ENCODE measurements at places on chromosomes 4 and X. TPM values are rescaled to one million over a fixed set of nuclear protein-coding genes. Genes with fewer than 3 reads are reported as not detected.

- DNase-seq = no peak
Observed at GRCh38 chr4:153166716-153167501, 37.3 kb upstream of the TRIM2 start.

- DNase-seq = no peak
Observed at GRCh38 chrX:125203737-125204578, 115.7 kb upstream of the TEX13C start.

- no peak for DNase-seq
Observed at GRCh38 chrX:20144491-20144890, 2.9 kb upstream of the EIF1AX start.

DNA sequence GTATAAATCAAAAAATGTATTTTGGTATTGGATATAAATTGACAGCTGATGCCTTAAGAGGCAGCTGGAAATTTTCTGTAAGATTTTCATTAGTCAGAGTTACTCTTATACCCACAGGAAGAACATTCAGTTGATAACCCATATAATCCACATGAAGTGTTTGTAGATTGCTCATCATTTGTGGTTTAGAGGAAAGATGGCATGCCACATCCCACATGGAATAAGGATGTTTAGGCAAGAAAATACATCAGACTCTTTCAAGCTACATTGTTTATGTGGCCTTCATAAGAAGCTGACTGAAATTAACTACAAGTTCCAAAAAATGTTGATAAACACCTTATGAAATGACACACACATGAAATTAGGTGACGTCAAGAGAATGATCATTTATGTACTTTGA is 56.6 kb downstream of the AREG start:
- no peak for DNase-seq

DNA sequence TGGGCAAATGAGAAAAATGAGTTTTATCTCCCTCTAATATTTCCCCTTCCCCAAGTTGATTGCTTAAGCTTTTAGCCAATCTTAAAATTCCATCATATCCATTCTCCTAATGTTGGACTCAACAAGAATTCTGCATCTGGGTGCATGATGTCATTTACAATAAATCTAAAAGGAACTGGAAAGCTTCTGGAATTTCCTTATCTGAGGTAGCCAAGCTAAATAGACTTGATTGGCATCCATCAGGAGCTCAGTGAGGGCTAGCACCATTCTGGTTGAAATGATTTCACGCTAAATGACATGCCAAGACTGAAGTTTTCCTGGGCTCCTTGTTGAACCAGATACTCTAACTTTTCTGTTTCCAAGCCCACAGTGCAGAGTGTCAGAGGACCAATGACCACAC is 110.3 kb upstream of the SCML1 start:
- DNase-seq = no peak

DNA sequence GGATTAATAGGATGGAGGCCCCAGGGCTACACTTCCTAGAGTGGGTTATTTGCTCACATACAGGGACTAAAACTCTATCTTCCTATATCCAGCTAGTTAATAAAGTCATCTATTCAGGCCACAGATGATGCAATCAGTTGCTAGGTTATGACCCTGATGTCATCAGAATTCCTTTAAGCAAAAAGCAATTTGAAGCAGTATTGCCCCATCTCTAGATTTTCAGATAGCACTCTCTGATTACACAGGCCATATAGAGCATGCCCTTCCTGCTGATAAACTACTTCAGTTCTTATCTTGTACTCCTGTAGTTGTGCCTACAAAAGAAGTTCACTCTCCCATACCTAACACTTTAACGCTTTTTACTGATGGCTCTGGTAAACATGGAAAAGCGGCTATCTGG is 84.8 kb downstream of the TMEM144 start:
- no peak for DNase-seq

DNA sequence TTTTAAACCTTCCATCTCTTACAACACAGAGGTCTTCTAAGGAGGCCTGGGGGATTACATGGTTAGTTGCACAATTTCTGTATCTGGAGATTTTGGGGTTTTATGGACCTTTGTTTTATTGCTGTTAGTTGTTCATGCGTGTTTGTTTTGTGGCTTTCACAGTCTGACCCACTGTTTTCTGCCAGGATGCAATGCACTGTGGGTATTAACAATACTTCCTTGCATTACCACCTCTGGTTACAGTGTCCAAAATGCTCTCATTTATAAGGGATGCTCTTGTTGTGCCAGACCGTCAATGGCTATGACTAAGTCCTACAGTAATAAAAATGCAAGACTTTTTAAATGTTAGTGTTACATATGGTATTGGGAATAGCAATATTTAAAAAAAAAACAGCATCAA is 730.2 kb downstream of the KCTD8 start:
- no peak for DNase-seq

- DNase-seq = no peak
Observed at GRCh38 chrX:17588303-17588702, 149.0 kb upstream of the SCML1 start.

DNA sequence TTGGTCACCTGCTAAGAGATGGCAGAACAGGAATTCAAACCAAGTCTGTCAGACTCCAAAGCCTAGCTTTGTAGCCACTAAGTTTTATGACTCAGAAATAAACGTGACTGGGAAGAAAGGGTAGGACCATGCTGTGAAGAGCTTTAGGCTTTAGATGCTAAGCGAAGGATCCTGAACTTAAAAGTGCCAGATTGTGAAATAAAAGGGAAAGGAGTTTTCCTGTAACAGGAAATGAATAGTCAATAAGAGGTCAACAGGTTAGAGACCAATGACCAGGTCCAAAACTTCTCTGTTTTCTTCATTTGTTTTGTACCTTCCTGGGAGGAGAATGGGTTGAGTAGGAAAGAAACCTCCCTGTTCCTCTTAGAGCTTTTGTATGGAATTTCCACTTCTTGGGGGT is 98.8 kb upstream of the EOLA2 start:
- no peak for DNase-seq

GRCh38 chrX:136065044-136065671 is 79.9 kb downstream of the SLC9A6 start:
- DNase-seq = peak; percentile 77

- DNase-seq = no peak
Observed at GRCh38 chr4:107278791-107279483, 242.8 kb upstream of the DKK2 start.

DNA sequence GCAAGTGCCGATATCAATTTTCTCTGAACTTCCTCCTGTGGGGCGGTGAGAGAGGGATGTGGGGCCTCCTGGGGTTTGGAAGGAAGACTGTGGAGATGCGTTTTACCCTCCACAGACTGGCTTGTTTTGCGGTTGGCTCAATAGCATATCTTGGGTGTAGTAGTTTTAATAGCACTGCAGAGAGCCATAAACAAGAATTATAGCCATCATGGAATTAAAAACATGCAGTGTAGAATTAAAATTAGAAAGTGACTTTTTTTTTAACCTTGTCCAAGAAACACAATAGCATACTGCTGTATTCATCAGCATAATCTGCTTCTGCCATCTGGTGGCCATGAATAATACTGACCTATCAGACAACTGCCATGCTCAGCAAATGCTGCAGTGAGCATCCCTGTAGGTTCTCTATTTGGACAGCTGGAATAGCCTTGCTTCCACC is 47.3 kb upstream of the SCML1 start:
- peak; percentile 67 for DNase-seq

DNA sequence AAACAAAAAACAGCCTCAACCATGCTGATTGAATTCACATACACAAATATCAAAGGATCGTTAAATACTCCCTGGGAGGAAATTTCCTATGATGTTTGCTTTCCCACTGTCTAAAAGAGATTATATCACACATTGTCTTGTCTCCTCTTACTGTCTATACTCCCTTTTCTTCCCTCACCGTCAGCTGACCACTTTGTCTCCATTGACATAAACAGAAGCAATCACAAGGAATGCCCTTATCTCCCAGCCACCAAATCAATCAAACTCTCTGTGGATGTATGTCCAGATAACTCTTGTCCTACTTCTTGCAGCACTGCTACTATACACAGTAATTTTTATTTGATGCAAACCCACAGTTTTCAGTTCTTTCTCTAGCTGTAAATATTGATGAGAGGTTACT is 12.2 kb upstream of the NUDT9 start:
- no peak for DNase-seq

- DNase-seq = peak; percentile 40
Observed at GRCh38 chrX:68995780-68996551, 167.1 kb downstream of the EFNB1 start.

DNA sequence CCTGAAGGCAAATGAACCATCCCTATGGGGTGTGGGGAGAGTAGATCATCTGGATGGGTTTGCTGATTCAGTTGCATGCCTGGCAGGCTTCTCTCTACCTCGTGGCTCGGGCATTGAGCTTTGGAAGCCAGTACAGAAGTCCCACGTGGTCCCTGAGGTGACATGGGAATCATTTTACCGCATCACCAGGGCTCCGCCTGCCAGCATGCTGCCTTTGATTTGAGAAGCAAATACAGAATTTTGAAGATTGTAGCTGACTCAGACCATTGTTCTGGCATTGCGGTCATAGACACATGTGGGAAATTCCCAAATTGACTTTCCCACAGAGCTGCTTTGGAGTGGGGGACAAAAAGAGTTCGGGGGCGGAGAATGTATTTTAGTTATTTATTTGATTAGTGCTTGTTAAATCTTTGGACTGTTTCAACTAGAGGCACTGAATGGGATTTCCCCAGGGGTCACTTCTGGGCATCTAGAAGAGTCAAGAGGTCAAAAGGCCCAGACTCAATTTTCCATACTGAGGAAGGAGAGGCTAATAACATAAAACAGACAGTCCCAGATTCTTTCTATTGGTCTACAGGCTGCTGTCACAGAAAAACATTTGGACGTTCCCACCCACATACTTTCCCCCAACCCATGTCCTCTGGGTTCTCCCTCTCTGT is 79.3 kb downstream of the NHSL2 start:
- DNase-seq = no peak

DNA sequence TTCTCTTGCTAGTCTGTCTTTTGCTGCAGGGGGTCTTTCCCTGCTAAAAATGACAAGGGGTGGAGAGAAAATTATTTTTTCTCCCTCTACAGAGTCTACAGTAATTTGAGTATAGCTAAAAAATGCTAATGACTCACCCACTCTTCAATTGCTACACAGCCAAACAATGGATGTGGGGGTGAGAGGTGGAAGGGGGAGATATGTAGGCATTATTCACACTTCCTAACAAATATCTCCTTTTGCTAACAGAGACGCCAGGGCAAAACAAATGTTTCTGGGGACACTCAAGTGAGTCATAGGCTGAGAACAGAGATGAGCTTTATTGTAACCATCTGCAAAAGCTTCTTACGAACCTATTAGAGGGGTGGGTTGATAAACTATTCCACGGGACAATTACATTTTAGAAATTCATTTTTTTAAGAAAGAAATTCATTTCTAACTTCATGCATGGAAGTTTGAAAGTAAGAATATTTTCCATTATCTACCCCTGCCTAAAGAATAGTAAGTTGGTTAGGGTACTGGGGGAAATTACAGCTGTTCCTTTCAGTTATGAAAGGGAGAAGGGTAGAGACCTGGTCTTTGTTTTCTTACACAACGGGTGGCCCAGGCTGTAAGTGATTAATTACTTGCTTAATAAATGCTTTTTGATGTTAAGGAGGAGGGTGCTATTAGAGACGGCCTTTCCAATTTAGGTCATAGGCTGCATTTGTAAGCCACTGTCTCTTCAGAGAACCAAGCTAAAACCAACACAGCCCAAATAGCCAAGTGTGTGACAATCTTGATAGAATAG is 12.8 kb downstream of the SCD5 start:
- no peak for DNase-seq

Gene SPANXC
- polyA plus RNA-seq = not detected

Gene MGAT4D
- not detected for polyA plus RNA-seq

Gene COL4A6
- polyA plus RNA-seq = 1.7 TPM

Gene NAP1L3
- polyA plus RNA-seq = 6.1 TPM

Gene MND1
- polyA plus RNA-seq = 3.5 TPM
